ENCODE measurements at places on chromosomes 2 and 18. TPM values are rescaled to one million over a fixed set of nuclear protein-coding genes. Genes with fewer than 3 reads are reported as not detected.

The CFAP53 gene
- 0.38 TPM for total RNA-seq

- H3K27me3 ChIP-seq, result peaks cover 19% of the 10 kb centered on the region
- no peak overlapping the region for H3K4me3 ChIP-seq
- no peak for DNase-seq
- no peak overlapping the region for H3K27ac ChIP-seq
- no peaks in the 10 kb centered on the region for H3K36me3 ChIP-seq
Observed at GRCh38 chr18:59050661-59051057, 89.0 kb upstream of the SEC11C start.

DNA sequence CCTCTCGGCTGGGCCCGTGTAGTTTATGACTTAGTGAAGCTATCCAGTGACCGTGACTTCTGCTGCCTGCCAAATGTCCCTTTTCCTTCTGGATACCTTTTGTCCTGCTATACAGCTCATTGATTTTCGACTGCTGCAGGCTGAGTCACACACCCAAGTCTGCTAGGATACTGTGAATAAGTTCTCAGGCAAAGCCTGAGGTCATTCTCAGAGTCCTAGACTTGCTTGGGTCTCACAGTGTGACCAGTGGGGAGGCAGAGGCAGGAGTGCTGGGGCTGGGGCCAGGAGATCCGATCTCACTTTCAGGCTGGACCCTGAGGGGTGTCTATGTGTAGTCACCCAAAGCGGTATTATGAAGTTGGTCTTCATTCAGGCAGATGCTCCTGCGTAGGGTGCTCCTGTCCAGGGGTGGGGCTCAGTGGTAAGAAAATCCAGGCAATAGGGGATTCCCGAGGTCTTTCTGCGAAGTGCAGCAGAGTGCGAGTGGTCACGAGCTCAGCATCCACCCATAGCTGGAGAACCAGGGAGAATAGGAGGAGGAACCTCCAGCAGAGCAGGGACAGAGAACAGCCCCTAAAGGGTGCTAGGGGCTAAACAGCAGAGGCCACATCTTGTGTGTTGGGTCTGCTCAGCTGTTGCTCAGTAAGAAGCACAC lies 268.6 kb upstream of the NCKAP5 start:
- no peak for DNase-seq
- no peaks in the 10 kb centered on the region for H3K36me3 ChIP-seq
- H3K4me3 ChIP-seq, result no peak overlapping the region
- no peak overlapping the region for H3K27ac ChIP-seq

The IL1F10 gene
- not detected for total RNA-seq

DNA sequence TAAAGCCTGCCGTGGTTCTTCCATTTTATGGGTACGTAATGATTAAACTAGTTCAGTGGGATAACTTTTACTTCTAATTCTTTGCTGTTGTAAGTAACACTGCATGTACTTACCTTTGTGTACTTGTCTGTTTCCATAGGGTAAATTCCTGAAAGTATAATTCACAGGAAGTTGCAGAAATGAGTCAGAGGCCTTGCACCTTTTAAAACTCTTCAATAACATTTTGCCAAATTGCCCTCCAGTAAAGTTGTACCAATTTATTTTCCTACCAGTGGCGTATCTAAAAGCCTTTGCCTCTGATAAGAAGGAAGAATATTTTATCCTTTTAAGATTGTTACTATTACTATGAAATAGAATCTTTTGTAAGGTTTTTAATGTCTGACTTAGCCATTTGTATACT lies 65.1 kb downstream of the CAB39 start:
- peaks cover 81% of the 10 kb centered on the region for H3K4me1 ChIP-seq
- H3K4me3 ChIP-seq, result peak overlapping the region; percentile 12
- DNase-seq, result no peak
- no peaks in the 10 kb centered on the region for H3K27me3 ChIP-seq
- peak overlapping the region; percentile 82 for H3K27ac ChIP-seq
- H3K36me3 ChIP-seq, result peaks cover 80% of the 10 kb centered on the region

GRCh38 chr2:224369028-224369632 lies 32.8 kb downstream of the FAM124B start:
- no peak overlapping the region for H3K4me3 ChIP-seq
- H3K27ac ChIP-seq, result no peak overlapping the region
- peak; percentile 72 for DNase-seq
- no peaks in the 10 kb centered on the region for H3K4me1 ChIP-seq
- H3K27me3 ChIP-seq, result peaks cover 13% of the 10 kb centered on the region
- no peaks in the 10 kb centered on the region for H3K36me3 ChIP-seq

All from activated CD4-positive, alpha-beta T cell treated with anti-CD3 and anti-CD28 coated beads, Interleukin-2, amount 10 ng/mL, durations not matched to agents 24 days and 14 days (primary cell).